ENCODE measurements at places on chromosomes 3 and 15.

DNA sequence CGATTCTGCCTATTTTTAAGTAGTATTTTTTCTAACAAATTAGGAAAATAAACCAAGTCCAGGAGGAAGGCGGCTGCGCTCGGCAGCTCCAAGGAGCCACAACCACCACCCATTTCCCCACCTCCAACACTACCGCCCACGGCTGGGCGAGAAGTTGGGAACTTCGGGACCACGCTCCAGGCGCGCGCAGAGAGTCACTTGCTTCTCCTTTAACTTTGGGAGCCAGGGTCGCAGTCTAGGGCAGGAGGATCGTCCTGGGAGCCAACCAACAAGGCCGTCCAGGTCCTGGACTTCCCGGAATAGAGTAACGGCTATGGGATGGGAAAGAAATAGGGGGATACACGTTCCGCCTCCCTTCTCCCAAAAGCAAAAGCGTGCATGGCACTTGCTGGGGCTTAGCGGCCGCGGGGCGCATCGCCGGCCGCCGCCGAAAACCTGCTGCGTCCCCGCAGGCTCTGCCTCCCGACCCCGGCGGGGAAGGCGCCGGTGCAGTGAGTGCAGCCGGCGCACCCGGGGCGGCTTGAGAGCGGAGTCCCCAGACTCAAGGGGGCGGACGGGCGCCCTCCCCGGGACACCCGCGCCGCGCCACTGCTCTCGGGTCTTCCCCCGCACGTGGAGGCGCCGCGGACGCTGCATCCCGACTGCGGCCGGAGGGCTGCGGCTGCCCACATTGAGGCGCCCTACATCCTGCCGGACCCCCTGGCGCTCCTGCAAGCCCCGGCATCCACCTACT is 699 bp downstream of the MEGF11 start:
- no peak for DNase-seq

GRCh38 chr3:11236588-11237461 is 35.4 kb upstream of the ATG7 start:
- peak; percentile 87 for DNase-seq

- DNase-seq: no peak
These were observed 27.8 kb upstream of the ITPKA start for GRCh38 chr15:41465822-41466421.

DNA sequence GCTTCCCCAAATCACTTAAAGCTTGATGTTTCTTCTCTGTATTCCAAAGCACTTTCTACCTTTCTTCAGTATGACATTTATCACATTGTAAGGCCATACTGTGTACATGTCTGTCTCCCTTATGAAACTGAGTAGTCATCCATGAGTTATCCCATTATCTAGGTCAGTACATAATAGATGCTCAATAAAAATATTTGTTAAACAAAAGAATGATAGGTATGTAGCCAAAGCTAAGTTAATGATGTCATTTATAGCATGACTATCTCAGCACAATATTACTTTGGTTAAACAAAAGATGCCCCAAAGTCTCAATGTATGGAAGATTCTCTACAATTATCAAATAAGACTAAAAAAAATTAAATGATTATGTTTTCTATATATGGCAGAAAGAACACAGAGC is 3.1 kb upstream of the TMCO5A start:
- no peak for DNase-seq

GRCh38 chr15:22955544-22956119 is 24.5 kb downstream of the CYFIP1 start:
- DNase-seq: no peak

- no peak for DNase-seq
These were observed 10.5 kb upstream of the ABHD2 start for GRCh38 chr15:89077750-89078149.

DNA sequence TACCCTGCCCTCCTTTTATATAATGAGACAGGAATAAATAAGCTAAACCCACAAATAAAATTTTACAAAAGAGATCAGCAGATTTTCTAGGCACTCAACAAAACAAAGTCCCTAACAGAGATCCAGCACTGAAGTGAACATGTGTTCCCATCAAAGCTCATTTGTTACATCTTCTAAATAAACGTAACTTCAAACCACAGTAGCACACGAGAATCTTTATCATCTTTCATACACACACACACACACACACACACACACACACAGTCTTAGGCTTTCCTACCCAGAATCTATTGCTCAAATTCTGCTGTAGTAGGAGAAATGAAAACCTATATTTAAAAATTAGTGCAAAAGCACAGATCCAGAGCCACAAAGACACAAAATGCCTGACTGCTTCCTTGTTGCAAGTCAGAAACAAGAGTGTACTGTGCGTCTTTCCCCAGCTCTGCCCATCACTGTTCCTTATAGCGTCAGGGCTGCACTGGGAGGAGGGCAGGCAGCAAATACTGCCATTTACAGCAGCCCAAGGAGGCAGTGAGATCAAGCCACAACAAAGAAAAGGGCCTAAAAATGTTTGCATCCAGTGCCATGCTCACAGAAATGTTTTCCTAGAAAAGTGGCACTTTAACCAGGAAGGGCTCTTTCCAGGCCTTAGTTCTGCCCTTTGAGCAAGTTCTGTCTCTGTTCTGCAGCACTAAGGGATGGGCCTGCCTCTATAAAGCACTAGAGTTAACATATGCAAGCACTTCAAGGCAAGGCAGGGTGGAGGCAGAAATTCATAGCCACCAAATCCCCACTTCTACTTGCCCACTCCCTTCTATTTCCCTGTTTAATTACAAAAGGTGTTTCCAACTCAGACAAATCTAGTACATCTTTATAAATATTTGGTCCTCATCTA is 6.0 kb downstream of the IP6K1 start:
- DNase-seq: no peak

GRCh38 chr15:65346856-65347598 is 30.8 kb downstream of the IGDCC3 start:
- no peak for DNase-seq

DNA sequence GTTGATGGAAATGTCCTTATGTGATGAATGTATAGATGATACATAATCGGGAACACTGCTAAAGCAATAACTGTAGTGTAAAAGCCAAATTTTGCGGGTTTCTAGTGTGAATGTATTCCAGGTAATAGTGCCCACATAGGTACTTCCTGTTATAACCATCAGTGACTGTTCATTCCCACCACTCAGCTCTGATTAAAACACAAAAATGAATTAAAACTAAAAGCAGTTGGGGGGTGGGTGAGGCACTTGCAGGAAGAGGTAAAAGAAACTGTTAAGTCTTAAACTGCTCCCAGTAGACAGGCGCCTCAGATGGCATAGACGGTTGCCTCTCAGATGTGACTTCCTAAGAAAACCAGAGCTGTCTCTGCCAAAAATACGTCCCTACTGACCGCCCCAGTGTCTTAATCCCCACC is 893 bp upstream of the MTHFS start:
- no peak for DNase-seq

- DNase-seq: no peak
These were observed 8.7 kb downstream of the MYL3 start for GRCh38 chr3:46854555-46854991.

GRCh38 chr15:82730022-82730530 is 20.4 kb upstream of the AP3B2 start:
- no peak for DNase-seq

DNA sequence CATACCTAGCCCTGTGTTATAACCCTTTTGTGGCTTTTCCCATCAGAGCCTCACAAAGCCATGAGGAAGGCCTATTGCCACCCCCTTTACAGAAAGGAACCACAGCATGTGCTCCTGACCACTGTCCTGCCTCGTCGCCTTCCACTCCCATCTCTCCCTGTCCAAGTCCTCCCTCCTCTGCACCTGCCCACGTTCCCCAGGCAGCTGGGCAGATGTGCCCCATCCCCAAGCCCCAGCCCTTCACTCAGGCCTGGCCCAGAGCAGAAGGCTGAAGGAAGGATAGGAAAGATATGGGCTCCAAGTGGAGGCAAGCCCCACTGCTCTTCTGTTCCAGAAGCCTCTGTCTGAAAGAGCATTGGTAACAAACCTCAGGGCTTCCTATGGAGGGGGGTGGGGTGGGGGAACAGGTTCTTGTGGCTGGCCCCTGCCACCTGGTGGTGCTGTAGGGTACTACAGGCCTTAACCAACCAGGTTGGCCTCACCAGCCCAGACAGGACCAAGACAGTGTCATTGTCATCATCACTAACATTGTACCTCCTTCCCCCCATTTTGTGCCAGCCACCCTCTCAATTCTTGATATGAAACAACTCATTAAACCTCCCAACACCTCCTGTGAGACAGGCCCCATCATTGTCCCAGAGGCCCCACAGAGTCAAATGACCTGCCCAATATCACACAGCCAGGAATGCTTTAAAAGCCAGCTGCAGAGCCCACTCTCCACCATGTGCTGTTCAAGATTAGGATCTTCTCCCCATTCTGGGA is 10.0 kb downstream of the POC1A start:
- peak; percentile 85 for DNase-seq

DNA sequence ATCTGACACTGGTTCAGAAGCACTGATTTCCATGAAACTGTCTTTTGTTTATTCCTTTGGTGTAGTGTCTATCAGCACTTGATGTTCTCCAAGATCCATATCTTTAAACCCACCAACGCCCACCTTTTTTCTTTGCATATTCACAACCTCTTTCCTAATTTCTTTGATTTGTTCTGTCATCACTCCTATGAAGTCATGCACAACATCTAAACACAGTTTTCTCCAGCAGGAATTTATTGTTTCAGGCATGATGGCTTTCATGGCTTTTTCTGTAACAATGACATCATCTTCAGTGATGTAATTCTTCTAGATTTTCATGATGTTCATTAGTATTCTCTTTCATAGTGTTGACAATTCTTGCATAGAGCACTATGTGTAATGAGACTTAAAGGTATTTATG is 219.6 kb upstream of the POU1F1 start:
- DNase-seq: no peak

DNA sequence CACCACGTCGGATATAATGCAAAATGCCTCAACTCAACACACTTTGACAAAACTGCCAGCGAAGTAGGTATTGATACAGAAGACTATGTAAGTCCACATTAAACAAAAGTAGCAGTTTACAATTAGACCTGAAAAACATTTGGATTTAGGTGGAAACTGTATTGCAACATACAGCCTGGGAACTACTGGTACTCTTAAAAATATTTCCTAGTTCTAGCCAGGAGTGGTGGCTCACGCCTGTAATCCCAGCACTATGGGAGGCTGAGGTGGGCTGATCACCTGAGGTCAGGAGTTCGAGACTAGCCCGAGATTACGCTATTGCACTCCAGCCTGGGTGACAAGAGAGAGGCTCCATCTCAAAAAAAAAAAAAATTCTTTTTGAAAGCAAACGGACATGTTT is 246.2 kb downstream of the ZBTB20 start:
- no peak for DNase-seq

DNA sequence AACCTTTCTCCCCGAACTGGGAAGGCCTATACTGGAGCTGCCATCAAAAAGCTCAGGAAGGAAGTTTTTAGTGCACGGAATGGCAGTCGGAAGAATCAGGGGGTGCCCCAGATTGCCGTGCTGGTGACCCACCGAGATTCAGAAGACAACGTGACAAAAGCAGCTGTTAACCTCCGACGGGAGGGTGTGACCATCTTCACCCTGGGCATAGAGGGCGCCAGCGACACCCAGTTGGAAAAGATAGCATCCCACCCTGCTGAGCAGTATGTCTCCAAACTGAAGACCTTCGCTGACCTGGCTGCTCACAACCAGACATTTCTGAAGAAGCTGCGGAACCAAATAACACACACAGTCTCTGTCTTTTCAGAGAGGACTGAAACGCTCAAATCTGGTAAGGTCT is 48.2 kb downstream of the COL6A6 start:
- DNase-seq: no peak

DNA sequence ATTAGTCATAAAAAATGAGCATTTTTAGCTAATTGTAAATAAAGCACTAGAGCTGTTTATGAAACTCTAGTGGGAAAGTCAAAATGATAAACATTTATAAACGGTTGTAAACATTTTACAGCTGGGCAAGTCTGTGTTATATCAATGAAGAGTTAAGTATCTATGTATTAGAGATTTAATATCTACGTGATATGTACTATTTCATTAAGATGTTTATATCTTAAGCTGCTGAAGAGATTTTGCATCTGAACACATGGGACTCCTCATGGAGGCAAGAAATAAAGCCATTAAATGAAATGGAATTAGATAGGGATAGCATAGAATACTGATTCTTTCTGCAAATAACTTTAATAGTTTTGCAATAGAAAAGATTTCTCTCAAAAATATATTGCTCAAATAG is 23.0 kb upstream of the CAPN7 start:
- DNase-seq: no peak

- peak; percentile 47 for DNase-seq
These were observed 568 bp upstream of the NCBP2 start for GRCh38 chr3:196942915-196943277.

DNA sequence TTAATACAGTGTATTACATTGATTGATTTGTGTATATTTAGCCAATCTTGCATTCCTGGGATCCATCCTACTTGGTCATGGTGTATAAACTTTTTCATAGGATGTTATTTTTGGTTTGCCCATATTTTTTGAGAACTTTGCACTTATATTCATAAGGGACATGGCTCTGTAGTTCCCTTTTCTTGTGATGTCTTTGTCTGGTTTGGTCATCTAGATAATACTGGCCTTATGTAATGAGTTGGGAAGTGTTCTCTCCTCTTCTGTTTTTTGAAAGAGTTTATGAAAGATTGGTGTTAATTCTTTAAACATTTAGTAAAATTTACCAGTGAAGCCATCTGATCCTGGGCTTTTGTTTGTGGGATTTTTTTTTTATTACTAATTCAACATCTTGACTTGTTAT is 9.6 kb downstream of the CHST13 start:
- no peak for DNase-seq

- peak; percentile 61 for DNase-seq
These were observed 481 bp upstream of the CRYBG3 start for GRCh38 chr3:97821287-97821773.

- DNase-seq: no peak
These were observed 102.5 kb downstream of the AKAP13 start for GRCh38 chr15:85482894-85483293.

DNA sequence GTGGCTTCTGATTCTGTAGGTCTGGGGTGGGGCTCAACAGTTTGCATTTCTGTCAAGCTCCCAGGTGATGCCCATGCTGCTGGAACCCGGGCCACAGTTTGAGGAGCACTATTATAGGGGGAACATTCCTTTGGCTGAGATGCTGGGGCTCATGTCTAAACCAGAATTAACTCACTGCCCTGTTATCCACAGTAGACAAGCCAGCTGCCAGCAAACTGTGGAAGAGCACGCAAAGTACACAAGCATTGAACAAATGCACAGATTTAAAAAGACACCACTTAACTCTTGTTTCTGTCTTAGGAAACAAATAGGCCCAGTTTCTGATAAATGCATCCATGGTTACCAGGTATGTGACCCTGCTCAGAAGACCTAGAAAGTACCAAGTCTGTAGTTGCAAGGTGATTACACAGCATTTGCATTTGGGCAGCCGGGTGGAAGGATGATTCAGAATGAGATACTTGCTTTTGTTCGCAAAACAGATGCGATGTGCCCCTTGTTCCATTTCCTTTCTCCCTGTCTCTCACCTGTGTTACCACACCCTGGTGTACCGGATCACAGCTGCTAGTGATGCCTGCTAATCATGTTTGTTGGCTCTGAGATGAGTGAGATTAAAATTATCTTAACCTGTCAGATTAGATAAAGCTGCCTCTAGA is 12.4 kb downstream of the GYG1 start:
- DNase-seq: no peak
